Activated CD4-positive, alpha-beta T cell treated with anti-CD3 and anti-CD28 coated beads for 1 hour (primary cell): ENCODE measurements at places on chromosomes 16 and 17.

GRCh38 chr17:3667366-3668278 is 756 bp downstream of the TAX1BP3 start:
- no peak for DNase-seq

- no peak for DNase-seq
Measured at GRCh38 chr16:3377917-3378316, 22.2 kb downstream of the OR2C1 start.

DNA sequence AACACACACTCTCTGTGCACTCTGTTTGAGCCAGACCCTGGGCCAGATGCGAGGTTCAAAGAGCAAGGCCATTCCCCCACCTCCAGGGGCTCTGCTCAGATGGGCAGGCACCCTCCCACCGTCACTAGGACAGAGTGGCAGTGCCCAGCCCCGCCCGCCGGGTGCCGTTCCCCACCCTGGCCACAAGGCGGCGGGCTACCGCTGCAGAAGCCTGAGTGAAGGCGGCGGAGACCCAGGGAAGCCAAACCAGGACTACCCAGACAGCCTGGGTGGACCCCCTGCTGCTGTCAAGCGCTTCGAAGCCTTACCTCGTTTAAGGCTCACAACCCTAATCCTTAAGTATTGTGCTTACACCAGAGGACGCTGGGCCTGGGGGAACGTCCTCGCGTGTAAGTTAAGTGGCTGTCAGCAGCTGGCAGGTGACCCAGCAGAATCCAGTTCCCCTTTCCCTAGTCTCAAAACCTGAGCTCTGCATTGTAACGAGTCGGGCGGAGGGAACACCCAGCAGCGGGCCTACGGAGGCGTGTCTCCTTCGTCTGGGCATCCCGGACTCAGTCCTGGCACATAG is 4.5 kb downstream of the ARHGAP27 start:
- DNase-seq, result peak; percentile 66

DNA sequence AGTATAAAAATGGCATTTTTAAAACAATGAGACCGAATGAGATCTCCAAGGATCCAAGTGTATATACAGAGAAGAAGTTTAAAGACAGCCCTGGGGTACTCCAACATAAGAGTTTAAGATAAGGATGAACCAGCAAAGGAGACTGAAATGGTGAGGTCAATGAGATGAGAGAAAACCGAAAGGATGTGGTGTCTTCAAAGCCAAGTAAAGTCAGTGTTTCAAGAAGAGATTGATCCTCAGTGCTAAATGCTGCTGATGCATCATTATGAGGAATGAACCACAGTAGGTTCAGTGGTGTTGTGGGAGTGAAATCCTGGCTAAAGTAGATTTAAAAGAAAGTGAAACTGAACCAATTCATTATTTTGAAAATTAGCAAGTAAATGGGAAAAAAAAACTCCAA is 38.1 kb upstream of the NLK start:
- no peak for DNase-seq

DNA sequence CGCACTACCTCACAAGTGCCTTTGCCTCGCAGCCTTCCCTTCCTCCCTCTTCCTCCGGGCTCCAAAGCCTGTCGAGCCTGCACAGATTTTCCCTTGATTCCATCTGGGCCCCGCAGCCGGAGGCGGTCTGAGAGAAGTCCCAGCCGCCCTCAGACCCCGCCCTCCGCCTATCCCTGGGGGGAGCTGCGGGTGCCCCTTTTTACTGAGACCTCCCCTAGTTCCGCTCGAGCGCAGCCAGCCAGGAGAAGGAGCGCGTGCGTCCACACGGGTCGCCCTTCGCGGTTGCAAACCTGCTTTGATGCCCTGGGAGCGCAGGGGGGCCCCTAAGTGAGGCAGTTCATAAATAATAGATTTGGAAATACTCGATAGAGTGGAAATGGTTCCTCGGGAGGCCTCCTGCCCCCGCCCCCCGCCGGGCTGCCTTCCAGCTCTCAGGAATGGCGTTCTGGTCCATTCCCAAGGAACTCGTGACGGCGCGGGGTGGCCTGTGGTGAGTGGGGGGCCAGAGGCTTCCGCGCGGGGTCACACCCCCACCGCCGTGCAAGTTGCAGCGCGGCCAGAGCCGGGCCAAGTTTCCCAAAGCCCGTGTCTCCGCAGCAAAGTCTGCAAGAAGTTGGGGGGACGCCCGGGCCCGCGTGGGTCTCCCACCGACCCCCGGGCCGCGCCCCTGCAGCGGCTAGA is 610 bp downstream of the C16orf74 start:
- no peak for DNase-seq

DNA sequence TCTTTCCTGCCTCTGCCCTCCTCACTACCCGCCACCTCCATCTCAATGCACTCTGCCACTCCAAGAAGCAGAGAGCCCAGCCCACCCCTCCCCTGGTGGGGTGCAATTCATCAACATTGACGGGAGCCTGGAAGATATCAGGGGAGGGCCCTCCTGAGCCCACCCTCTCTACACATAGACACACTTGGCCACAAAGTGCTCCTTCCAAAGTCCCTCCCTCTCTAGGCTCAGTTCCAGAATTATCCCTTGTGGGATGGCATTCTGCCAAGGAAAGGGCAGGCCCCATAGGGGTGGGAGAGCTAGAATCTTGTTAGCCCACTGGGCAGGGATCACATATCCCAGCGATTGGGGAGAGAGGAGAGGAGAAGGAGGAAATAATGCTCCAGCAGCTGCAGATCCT is 66.2 kb downstream of the TMEM132E start:
- no peak for DNase-seq

DNA sequence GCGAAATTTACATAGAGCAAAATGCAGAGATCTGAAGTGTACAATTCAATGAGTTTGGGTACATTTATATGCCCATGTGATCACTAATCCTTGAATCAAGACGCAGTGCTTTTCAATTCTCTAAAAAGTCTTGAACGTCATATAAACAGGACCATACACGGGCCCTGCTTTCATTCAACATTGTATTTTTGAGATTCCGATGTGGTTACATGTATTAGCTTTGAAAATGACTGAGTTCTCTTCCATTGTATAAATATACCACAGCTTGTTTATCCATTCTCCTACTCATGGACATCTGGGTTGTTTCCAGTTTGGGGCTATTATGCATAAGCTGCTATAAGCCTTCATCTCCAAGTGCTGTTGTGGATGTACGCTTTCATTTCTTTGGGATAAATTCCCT is 45.5 kb downstream of the ZCCHC14 start:
- no peak for DNase-seq

GRCh38 chr17:31621566-31621965 is 230.1 kb downstream of the RAB11FIP4 start:
- DNase-seq, result no peak

DNA sequence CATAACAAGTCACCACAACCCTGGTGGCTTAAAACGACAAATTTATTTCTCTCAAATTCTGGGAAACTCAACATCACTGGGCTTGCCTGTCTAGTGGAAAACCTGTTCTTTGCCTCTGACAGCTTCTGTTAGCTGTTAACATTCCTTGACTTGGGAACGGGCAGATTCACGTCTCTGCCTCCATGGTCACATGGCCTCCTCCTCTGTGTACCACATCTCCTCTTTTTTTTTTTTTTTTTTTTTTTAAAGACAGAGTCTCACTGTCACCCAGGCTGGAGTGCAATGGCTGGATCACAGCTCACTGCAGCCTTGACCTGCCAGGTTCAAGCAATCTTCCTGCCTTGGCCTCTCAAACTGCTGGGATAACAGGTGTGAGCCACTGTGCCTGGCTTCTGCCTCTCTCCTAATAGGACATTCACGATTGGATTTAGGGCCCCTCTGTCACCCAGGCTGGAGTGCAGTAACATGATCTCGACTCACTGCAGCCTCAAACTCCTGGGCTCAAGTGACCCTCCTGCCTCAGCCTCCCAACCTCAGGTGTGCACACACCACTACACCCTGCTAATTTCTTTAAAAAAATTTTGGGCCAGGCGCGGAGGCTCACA is 11.7 kb upstream of the LLGL1 start:
- DNase-seq, result no peak

DNA sequence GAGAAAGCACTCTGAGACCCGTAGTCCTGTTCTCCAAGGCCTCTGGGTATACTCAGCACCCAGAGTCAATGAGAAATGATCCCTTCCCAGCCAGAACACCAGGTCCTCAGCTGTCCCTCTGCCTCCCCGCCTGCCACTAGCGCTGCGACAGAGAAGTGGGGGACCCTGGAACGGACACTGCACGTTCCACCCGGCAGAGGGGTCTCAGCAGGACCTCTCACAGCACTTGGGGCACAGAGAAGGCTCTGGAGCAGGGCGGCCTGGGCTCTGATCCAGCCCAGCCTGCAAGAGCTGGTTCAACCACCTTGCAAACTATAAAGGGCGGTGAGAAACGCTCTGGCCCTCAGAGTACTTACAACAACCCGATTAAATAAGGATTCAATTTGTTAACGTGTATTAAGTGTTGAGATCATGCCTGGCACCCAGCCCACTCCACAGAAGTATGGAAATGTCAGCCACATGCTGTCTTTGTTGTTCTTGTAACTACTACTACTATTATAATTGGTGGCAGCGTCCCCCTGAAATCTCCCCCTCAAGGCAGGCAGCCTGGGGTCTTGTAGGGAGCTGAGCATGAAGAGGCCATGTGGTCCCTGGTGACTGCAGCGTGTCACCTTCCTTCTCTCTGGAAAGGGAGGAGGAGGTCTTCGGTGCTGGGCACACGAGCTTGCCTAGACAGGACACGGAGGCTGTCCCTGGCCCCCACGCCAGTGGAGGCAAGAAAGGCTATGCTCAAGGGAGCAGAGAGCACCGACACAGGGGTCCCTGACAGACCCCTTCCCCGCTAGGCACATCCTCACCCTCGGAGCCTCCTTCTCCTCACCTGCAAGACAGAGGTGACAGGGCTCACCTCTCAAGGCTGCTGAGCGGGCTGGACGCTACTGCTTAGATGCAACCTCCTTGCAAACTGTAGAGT is 2.4 kb downstream of the OSGIN1 start:
- no peak for DNase-seq

DNA sequence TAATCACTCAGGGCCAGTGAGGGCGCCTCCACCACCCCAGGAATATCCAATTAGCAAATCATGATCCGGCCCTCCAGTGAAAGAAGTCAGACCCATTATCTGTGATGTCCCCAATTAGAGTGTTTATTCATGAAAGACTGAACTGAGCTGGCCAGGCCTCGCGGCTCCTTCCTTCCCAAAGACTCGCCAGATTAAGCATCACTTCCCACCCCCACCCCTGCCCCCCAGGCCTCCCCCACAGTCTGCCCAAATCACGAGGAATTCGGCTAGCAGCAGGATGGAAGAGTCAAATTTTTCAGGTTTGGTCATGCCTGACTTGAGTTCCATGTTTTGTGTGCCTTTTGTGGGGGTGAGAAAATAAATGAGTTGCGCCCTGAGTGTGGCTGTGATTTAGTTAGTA is 298.4 kb upstream of the SALL1 start:
- DNase-seq, result no peak

- no peak for DNase-seq
Measured at GRCh38 chr16:89197633-89198416, 2.5 kb downstream of the SLC22A31 start.

DNA sequence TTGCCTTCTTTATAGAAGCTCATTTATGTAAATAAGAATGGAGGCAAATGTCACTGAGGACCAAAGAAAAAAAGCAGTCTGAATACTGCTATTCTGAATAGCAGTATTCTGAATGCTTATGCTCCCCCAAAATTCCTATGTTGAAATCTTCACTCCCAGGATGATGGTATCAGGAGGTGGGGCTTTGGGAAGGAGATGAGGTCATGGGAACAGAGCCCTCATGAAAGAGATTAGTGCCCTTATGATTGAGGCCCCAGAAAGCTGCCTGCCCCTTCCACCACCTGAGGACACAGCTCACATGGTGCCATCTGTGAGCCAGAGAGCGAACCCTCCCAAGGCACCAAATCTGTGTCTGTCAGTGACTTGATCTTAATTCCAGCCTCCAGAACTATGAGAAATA is 28.8 kb downstream of the HEATR6 start:
- no peak for DNase-seq

GRCh38 chr16:68889508-68890150 is 46.3 kb downstream of the TANGO6 start:
- DNase-seq, result no peak

- DNase-seq, result no peak
Measured at GRCh38 chr17:22374741-22375140, 682.4 kb downstream of the KCNJ18 start.

DNA sequence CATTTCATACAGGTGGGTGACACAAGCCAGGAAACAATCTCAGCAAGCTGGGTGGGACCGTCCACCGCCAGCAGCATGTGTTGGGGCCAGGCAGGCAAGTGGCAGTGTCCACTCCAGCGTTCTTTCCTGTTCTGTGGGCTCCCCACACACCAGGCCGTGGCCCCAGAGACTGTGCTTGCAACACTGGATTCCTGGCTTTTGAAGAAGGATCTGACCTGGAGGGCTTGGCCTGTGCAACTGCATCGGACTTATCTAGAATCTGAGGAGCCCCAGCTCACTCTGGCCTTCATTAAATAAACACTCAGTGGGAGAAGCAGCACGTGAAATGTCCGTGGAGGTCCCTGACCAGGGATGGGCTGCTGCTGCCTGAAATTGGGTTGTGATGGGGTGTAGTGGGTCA is 3.2 kb downstream of the KSR1 start:
- no peak for DNase-seq

- no peak for DNase-seq
Measured at GRCh38 chr17:60127068-60128064, 22.4 kb upstream of the CA4 start.

DNA sequence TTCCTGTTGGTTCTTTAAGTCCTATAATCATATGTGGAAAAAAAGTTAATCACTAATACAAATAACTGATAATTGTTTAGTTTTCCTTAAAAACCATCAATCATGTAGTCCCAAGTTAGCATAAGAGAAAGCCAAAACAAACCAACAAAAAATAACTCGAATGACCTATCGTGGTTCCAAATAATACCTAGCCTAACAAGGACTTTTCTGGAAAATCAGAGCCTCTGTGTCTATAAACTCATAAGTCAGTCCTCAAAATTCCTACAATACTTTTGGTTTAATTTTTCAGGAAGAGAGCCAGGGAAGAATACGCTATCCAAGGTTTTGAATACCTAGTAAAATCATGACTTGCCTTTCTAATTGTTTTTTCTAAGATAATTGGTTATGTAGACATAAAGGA is 975.3 kb upstream of the SOX9 start:
- no peak for DNase-seq

- DNase-seq, result no peak
Measured at GRCh38 chr17:35404360-35404759, 27.9 kb downstream of the SLFN12 start.

GRCh38 chr16:22710326-22710725 is 103.6 kb upstream of the HS3ST2 start:
- no peak for DNase-seq

- peak; percentile 13 for DNase-seq
Measured at GRCh38 chr17:16352303-16352666, 984 bp downstream of the CENPV start.
